Thoracic aorta (tissue), 2 donors: ENCODE measurements at places on chromosomes 3 and 15. TPM values are rescaled to one million over a fixed set of nuclear protein-coding genes. Genes with fewer than 3 reads are reported as not detected.
A peak's percentile ranks its signal among the peaks of the same experiment; 100 is the strongest.

- no peak for DNase-seq
Measured at GRCh38 chr3:31996195-31996594, 14.6 kb downstream of the ZNF860 start.

- DNase-seq, result no peak
Measured at GRCh38 chr3:78765671-78766485, 1001.9 kb downstream of the ROBO1 start.

- DNase-seq, result no peak
Measured at GRCh38 chr3:32401556-32402081, 10.0 kb downstream of the CMTM7 start.

GRCh38 chr3:155737844-155738460 lies 6.9 kb downstream of the PLCH1 start:
- DNase-seq, result no peak

DNA sequence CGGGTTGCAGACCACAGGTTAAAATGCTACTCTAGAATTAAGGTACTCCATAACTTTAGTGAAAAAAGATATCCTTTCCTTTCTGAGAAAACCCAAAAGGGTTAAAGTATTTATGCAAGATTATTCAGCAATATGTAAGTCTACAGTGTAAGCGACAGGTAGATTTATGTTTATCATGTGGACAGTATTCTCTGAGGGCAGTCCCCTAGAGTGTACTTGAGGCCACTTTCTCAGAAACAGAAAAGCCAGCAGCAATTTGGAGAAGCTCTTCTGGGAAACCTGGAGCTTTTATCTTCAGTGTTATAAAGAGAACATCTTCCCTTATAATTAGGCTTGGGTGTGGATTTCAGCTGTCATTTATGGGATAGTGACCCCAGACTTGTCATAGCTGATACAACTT lies 8.9 kb downstream of the ST3GAL6 start:
- DNase-seq, result no peak

DNA sequence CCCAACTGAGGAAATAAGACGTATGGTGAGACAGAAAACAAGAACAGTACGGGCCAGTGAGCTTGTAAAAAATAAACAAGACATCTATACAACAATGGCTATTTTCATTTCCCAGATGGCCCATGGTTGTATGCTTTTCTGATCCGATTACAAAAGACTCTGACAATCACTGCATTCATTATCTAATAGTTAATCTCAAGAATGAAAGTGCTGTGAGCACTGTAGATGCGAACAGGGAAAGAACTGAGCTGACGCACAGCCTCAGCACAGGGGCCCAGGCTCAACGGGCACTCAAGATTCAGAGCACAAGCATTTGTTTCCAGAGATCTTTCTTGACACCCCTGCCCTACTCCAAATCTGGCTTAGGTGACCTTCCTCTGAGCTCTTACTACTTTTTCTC lies 6.9 kb downstream of the MTMR10 start:
- DNase-seq, result no peak

DNA sequence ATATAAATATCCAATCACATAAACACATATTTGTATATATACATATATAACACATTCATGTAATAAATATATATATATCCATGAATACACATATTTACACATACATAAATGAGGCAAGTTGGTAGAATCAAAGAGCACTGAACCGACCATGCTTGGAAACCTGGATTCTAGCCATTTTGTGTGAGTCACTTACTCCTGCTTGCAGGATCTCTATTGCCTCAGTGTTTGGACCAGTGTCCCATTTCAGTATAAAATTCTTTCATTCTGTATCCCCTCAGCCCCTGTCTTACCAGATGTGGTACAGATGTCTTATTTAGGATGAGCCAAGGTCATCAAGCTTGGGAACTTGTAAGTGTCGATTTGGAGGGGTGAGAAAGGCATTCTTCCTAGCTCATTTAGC lies 391.4 kb upstream of the FRG2C start:
- no peak for DNase-seq

GRCh38 chr3:196273655-196274054 lies 13.9 kb downstream of the PCYT1A start:
- no peak for DNase-seq

DNA sequence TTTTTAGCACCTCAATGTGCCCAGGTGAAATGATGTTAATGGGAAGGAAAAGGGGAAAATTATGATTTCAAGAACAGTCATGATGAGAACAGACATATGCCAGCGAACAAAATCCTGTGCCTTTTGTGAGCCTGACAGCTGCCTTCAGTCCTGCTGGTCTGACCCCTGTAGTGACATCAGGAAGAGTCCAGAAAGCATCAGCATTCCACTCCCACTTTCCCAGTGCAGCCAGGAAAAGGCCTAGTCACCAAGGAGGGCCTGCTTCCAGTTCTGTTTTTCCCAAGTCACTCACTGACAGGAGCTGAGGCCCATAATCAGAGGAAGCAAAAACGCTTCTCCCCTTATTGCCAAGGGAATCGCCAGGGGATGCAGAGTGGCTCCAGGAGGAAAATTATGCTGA lies 218.4 kb downstream of the ABHD5 start:
- no peak for DNase-seq

DNA sequence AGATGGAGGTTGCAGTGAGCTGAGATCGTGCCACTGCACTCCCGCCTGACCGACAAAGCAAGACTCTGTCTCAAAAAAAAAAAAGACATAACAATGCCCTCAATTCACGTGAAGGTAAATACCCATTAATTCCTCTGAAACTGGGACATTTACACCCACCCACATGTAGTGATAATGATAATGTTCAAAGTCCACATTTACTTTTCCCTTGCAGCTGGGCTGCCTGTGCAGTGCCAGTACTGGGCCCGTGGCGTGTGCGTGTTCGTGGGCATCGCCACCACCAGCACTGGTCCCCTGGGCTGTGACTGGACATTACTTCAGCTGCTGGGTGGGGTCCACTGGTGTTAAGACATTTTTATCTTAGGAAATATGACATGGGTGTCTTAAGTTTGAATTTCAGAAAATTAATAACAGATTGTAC lies 123.6 kb downstream of the SLC25A26 start:
- DNase-seq, result no peak

DNA sequence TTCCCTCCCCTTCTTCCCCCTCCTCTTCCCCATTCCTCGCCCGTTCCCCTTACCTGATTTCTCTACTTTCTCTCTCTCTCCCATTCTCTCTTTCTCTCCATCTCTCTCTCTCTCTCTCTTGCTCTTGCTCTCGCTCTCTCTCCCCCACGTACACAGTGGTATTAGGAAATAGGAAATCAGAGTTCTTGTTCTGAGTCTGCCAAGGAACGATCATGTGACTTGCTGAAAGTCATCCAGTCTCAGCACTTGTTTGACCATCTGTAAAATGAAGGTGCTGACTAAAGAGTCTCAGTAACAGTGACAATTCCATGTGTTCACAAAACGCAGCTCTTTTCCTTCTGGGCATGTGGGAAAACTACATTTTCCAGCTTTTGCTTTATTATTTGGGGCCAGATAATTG lies 445.0 kb upstream of the TGFBR2 start:
- DNase-seq, result no peak

DNA sequence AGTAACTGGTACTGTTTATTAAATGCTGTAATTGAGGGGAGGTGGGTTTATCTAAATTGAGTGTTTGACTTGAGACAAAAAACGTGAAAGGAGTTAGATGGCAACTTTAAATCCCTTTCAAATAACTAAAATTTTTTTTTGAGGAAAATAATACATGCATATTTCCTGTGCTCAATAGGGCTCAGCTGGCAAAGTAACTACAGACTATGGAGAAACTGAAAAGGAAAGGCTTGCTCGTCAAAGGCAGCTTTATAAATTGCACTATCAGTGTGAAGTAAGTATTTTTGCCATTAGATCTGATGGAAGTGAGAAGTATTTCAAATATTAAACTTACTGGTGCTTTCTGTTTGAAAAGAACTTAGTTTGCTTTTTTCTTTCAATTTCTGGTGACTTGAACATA lies 72.2 kb downstream of the DZIP3 start:
- DNase-seq, result no peak

GRCh38 chr15:58900631-58901030 lies 32.8 kb downstream of the SLTM start:
- DNase-seq, result no peak

- DNase-seq, result no peak
Measured at GRCh38 chr3:24264011-24264410, 230.6 kb downstream of the THRB start.

DNA sequence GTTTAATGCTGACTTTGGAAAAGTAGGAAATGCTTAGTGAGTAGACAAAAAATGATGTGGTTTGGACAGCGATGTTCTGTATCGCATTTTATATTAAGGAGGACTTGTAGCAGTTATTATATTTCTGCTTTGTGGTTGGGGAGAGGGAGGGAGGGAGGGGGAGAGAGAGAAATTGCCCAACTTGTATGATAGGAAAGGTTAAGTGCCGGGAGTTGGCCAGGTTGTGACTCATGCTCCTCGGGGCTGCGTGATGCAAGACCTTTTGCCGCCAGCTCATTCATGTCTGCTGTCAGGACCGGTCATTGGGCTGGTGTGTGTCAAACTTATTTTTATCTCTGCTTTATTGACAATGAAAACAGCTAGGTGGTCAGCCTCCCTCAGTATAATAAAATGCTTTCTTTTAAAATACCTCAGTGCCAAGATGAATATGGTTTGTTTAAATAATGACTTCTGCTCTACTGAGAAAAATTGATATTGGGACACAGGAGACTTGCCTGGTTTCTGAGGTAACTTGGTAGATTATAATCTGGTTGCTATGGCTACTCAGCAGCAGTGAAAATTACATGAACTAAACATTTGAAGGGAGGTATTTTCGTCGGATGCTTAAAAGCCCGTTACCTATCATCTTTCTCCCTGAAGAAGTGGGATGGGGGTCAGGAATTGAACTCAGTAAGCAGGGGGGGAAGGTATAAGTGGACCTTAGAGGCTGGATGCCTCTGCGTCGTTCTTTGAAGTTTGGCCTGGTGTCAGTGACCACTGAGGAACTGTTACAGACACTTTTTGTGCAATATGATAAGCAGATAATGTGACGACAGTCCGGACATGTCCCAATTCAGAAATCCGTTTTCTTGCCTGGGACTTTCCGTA lies 90.7 kb downstream of the FNDC3B start:
- peak; percentile 92 for DNase-seq

GRCh38 chr3:190892395-190892902 lies 30.0 kb upstream of the GMNC start:
- no peak for DNase-seq

- no peak for DNase-seq
Measured at GRCh38 chr3:145022447-145022846, 1050.8 kb downstream of the DIPK2A start.

DNA sequence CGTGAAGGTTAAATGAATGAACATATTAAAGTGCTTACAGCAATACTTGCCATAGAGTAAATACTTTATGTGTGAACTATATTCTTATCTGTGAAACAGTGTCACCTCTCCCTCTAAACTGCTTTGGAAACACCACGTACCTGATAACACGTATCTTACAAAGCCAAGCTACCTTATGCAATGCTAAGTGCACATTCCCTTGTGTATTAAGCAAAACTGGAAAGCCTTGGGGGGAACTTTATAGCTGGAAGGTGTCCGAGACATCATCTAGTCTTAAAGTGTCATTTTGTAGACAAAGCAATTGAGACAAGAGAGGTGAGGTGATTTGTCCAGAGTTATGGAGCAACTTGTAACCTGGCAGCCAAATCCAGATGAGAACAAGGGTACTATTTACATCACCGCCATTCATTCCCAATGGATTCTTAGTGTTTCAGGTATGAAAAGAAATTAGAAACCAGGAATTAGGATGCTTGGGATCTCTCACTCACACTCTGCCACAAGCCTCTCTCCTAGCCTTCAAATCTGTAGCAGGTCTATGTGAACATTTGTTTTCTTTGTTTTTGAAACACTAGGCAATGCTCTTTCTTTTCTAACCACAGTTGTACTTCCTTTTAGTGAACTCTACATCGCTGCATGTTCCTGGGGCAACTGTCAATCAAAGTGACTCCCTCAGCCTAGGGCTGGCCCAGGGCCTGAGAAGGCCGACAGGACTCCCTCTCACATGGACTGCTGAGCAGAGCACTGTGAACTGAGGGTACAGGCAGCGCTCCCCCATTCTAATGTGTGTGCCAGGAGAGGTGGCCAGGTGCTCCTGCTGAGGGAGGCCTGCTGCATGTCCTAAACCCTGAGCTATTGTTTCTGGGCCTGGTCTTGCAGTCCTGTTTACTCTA lies 13.9 kb upstream of the MGLL start:
- no peak for DNase-seq

- no peak for DNase-seq
Measured at GRCh38 chr15:43465100-43465499, 27.9 kb downstream of the TP53BP1 start.

- DNase-seq, result no peak
Measured at GRCh38 chr3:52986938-52987337, 58.9 kb downstream of the SFMBT1 start.

- DNase-seq, result no peak
Measured at GRCh38 chr3:192986379-192986778, 68.7 kb upstream of the MB21D2 start.

GRCh38 chr3:536417-536813 lies 339.9 kb downstream of the CHL1 start:
- DNase-seq, result no peak

DNA sequence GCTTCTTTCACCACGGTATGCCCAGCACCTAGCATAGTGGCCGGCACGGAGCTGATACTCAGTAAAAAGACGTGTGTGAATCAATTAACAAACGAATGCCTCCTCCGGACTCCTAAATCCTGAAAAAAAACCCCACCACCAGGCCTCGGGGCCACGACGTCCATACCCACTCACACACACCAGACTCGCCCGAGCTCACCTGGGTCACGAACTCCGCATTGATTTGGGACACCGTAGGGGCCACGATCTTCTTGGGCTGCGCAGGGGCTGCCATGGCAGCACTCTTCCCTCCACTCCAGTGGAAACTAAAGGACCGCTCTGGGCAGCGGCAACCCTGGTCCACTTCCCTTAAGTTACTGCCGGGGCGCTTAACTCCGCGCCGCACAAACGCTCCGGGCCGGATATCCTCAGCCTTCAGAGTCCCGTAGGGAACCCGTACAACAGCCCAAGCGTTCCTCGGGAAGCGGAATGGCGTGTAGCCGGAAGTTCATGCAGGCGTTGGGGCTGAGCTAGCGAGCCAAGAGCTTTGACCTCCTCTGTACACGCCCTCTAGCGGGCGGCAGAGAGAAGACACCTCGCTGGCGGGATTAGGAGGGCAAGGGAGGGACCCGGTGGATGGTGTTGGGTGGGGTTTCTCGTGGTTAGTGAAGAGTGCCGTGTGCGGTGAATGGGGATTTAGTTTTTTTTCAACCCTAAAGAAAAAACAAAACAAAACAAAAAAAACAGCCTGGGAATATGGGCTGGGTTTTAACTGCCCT lies at the start of gene AQR:
TSS of gene AQR (minus strand) at position 403 of the 758 bp plus-strand sequence. CDS start at position 274, 129 bp downstream.
- DNase-seq, result peak; percentile 84

GRCh38 chr3:172520301-172520831 lies 2.9 kb downstream of the TNFSF10 start:
- DNase-seq, result no peak

TMEM202 gene
- not detected for total RNA-seq

DZIP3 gene
- 9.3 TPM for total RNA-seq

CCR8 gene
- total RNA-seq, result not detected

C3orf49 gene
- total RNA-seq, result not detected

TGM5 gene
- not detected for total RNA-seq

CMTM8 gene
- 2.8 TPM for total RNA-seq

SPRED1 gene
- 24.6 TPM for total RNA-seq

CNTN4 gene
- total RNA-seq, result 116 TPM

CD96 gene
- 5.1 TPM for total RNA-seq

ARGFX gene
- not detected for total RNA-seq
